ENCODE measurements at places on chromosomes 2 and 18.

- DNase-seq, result no peak
Measured at GRCh38 chr2:234044157-234044556, 6.3 kb upstream of the SPP2 start.

DNA sequence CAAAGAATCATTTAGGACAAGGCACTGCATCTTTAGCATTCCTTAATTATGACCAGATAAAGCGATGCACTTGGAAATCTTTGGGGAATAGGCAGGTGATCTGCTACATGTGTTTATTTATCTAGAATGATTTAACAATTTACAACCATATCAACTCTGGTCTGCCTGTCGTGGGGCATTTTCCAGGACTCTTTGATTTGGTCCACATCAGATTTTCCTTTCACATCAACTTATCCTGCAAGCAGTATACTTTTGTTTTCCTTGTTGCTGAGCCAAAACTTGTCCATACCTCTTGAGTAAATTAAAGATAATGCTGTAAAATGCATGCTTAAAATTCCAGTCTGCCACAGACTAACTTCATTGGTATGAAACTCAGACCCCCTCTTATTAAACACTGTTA lies 312.4 kb upstream of the TCF4 start:
- no peak for DNase-seq

DNA sequence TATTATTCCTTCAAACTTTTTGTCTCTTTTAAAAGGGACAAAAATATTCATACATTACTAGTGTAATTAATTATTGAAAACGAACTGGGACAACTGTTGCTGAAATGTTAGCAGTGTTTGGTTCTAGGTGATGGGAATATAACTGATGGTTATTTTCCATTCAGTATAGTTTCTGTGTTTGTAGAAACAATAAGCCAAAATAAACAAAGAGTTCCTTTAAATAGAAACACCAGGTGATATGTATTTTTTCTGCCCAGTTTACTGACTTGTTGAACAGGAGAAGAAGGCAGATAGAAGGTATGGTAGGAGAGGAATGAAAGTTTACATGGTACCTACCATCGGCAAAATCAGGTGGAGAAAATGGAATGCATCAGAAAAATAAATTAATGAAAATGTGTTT lies 74.2 kb downstream of the LYPD6B start:
- DNase-seq, result no peak

DNA sequence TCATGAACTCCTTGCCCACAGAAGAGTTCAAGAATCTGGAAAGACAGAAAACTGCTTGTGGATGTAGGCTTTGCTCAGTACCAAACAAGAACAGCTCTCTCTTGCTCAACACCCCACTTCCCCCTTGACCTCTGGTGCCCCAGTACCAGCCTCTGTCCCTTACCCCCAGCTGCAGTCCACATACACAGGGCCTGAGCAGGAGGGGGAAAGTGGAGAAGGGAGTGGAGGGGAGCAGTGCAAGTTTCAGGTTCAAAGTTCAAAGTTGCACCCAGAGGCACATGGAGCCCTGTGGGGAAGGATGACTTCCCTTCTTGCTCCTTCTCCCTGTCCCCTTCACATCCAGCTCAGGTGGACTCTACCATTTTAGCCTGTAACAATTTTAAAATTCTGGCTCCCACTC lies 61.1 kb upstream of the LPIN2 start:
- DNase-seq, result no peak

- no peak for DNase-seq
Measured at GRCh38 chr2:101802329-101802728, 104.8 kb downstream of the MAP4K4 start.

DNA sequence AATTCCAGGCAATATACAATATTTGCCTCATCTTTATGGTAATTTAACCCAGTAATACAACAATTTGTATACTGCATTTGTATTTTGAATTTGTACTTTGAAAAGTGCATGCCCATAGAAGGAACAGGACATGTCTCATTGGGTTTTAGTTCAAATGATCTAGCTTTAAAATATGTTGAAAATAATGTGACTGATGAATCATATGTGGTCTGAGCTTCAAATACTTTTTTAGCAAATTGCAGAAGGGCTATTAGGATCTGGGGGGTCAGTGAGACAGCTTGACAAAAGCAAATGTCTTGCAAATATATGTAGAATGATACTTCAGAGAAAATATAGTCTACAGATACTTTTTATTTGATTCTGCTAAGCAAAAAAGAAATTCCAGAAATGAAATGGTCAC lies 248.9 kb downstream of the DCC start:
- DNase-seq, result no peak

DNA sequence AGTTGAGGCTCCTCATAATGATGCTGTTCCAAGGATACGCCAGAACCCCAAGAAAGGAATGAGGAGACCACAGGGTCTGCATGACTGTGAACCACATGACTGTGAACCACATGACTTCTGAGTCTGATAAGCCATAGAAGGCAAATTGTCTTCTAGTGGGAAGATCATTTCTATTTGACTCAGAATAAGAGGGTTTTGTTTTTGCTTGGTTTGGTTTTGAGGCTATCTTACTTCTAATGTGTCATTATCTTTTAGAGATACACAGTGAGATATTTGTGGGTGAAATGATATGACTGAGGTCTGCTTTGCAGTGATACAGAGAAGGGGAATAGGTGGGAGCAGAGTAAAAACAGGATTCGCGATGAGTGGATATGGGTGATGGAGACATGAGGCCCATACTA lies 28.9 kb upstream of the BCL2L11 start:
- DNase-seq, result no peak

DNA sequence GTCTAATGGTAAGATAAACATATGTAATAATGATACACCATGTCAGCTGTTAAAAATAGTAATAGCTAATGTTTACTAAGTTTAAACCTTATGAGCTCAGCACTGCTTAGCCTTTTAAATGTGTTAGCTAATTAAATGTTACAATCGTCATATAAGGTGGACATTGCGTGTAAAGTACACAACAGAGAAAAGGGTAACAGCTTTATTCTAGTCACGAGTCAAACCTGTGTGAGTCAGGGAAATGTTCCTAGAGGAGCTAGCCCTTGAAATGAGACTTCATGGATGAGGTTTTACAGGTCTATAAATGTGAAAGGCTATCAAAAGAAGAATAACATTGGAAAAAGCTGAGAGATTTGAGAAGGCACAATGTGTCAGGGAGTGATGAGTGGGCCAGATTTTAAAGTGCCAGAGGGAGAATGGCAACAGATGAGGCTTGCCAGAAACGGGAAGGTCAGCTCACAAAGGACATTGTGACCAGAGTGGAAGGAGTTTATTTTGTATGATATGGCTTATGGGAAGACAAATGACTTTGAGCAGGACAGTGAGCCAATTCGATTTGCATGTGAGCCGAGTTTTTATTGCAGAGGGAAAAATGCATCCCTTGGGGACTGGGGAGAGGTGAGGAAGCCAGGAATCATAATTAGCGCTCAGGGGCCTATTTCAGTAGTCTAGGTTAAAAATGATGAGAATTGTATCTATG lies 276.3 kb downstream of the CTNNA2 start:
- no peak for DNase-seq
